ENCODE measurements at places on chromosomes 2 and 18.

GRCh38 chr18:37742436-37742835 lies 176.8 kb upstream of the CELF4 start:
- DNase-seq: no peak
- H3K4me3 ChIP-seq: no peak overlapping the region

DNA sequence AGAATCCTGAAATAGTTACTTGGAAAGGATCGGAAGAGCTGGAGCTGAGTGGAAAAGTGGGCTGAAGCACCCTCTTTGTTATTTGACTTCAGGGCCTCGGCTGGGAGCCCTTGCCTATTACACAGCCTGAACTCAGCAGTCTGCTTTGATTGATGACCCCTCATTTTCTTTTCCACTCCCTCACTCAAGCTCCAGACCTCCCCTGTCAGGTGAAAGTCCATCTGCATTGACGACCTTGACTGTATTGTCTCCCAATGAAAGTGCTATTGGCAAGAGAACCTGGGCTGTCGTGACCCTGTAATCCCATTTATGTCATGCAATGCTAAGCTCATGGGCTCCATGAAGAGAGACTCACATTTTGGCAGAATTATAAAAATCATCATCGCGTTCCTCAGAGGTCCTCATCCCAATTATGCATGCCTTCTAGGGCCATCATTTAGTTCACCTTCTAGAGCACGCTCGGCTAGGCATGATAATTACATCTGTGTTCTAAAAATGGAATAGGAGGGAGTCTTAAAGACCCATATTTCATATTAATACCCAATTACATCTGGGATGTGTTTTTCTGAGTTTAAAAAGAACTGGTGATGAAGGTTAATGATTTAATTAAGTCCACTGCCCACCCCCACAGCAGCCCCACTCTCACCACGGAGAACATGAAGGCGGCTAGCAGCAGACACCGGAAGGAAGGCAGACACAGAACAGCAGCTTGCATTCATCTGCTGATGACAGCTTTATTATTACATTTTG lies 472.5 kb downstream of the PID1 start:
- no peaks in the 10 kb centered on the region for H3K36me3 ChIP-seq
- no peaks in the 10 kb centered on the region for H3K27me3 ChIP-seq
- no peak overlapping the region for H3K4me3 ChIP-seq
- no peak overlapping the region for H3K27ac ChIP-seq

DNA sequence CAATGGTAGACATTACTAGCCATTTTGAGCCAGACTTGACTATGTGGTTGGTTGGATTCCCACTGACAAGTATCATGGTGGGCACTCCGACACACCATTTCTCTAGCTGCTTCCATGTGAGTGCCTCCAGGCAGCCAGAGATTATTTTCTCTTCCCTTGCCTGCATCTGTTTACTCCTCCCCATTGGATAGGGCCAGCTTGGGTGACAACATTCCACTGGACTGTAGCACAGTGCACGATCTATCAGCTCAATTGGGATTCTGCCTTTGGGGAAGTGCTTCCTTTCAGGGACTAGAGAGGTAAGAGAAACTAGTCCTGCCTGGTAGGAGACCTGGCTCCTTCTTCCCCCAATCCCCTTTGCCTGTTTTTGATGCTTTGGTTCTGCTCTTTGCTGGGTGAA lies 49.0 kb upstream of the MAP4K3 start:
- H3K27ac ChIP-seq: no peak overlapping the region
- H3K4me3 ChIP-seq: no peak overlapping the region
- H3K36me3 ChIP-seq: no peaks in the 10 kb centered on the region
- H3K27me3 ChIP-seq: no peaks in the 10 kb centered on the region
- no peaks in the 10 kb centered on the region for H3K4me1 ChIP-seq

DNA sequence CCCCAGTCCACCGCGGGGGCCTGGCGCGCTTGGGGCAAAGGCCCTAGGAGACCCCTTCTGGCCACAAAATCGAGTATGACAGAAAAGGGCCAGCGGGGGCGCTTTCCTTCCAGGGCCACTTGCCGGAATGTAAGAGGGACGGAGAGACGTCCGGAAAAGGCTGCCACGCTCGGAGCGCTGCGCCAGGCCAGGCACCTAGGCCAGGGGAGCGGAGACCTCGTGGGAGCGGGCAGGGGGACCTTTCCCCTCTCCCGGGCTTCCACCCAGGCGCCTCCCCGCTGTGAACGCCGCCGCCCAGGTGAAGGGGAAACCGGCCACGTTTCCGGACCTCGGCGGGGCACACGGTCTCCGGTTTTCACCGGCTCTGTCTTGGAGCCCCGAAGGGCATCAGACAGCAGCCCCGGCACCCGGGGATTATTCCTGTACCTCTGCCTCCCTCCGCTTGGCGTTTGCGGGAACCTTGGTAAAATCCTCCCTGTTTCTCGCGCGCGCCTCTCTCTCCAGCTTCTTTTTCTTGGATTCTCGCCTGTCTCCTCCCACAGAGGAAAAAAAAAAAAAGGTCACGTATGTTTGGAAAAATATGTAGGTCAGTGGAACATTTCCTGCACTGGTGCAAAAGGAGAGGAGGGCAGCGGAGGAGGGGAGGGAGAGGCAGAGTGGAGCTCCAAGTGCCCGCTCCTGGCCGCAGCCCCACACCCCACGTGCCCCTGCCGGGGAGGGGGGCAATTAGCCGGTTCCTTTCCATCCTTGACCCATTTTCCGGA lies 1.2 kb upstream of the NPAS2 start:
- H3K4me3 ChIP-seq: peak overlapping the region; percentile 48
- peak; percentile 19 for DNase-seq
- H3K27me3 ChIP-seq: no peaks in the 10 kb centered on the region
- peaks cover 22% of the 10 kb centered on the region for H3K4me1 ChIP-seq
- H3K27ac ChIP-seq: no peak overlapping the region

DNA sequence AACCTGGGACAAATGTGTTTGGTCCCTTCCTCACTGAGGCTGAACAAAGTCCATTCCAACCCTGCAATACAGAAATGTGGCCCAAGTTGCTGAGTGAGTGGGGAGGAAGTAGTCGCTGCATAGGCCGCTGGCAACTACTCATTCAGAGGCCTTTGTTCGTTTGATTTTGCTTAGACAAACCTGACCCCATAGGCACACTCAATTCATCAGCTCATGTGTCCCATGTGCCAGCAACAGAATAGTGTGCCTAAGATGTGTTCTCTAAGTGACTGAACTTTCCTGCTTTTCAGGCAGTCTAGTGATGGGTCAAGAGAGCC lies 23.0 kb downstream of the PTPN18 start:
- DNase-seq: no peak
- no peak overlapping the region for H3K27ac ChIP-seq
- H3K27me3 ChIP-seq: no peaks in the 10 kb centered on the region
- H3K4me3 ChIP-seq: no peak overlapping the region
- peaks cover 8% of the 10 kb centered on the region for H3K4me1 ChIP-seq

DNA sequence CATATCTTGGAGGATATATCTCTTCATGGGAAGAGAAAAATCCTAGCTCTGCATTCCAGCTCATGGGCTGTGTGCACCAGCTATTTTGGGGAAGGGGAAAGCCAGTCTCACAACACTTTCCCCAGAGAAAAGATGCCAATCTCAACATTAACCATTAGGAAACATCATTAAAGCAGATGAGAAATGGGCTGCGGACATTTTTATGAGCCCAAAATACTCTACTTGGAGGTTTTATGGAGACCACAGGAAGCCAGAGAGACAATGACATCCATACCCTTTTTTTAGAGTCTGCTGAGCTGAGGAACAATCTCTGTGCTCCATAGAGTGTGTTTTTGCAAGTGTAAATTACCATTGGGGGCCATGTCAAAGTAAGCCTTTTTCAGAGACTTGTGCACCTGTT lies 213.7 kb downstream of the TRIB2 start:
- DNase-seq: no peak
- no peaks in the 10 kb centered on the region for H3K27me3 ChIP-seq
- H3K4me1 ChIP-seq: no peaks in the 10 kb centered on the region
- no peak overlapping the region for H3K27ac ChIP-seq
- H3K4me3 ChIP-seq: no peak overlapping the region

DNA sequence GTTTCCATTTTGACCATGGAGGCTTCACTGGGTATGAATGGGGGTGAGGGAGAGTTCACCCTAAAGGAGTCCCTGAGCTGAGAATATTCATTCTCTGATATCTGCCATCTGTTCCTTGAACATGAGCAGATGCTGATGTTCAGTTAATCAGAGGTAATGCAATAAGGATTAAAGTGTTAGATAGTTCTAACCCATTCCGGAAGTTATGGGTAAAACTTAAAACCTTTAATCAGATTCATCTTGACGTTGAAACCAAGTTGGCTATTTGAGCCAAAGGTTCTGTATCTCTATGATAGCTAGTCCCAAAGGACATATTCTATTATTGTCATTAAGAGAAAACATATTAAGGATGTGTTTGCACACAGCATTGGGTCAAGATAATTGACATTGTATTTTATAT lies 268.9 kb downstream of the PLCL1 start:
- DNase-seq: no peak
- no peaks in the 10 kb centered on the region for H3K4me1 ChIP-seq
- H3K36me3 ChIP-seq: no peaks in the 10 kb centered on the region
- H3K4me3 ChIP-seq: no peak overlapping the region
- H3K27me3 ChIP-seq: no peaks in the 10 kb centered on the region

Data from naive thymus-derived CD4-positive, alpha-beta T cell (primary cell).